Effector CD4-positive, alpha-beta T cell (primary cell): ENCODE measurements at places on chromosomes 5 and 9.

GRCh38 chr5:140806834-140807775 is at the start of gene PCDHA4:
TSS of gene PCDHA4 (plus strand) at chr5:140807068.
- DNase-seq = no peak

DNA sequence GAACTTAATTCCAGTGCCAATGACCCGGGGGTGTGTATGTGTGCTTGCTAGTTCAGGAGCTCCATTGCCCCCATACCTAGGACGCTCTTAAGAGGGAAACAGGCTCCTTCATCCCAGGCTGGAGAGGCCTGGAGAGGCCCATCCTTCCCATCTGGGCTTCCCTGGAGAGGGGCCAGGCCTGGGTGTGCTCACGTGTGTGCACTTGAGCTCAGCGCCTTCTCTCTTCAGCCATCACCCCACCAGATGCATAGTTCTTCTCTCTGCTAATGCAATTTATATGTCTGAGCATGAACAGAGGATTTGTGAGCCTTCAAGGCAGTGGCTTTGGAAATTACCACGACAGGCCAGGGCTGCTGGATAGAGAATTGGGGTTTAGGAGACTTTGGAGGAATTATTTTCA is 48.6 kb upstream of the SHB start:
- no peak for DNase-seq

- no peak for DNase-seq
Measured at GRCh38 chr5:77029376-77029885, 773 bp upstream of the AGGF1 start.

- no peak for DNase-seq
Measured at GRCh38 chr9:123528501-123528900, 172.5 kb downstream of the CRB2 start.

GRCh38 chr5:133900534-133901270 is 67.7 kb downstream of the C5orf15 start:
- no peak for DNase-seq

DNA sequence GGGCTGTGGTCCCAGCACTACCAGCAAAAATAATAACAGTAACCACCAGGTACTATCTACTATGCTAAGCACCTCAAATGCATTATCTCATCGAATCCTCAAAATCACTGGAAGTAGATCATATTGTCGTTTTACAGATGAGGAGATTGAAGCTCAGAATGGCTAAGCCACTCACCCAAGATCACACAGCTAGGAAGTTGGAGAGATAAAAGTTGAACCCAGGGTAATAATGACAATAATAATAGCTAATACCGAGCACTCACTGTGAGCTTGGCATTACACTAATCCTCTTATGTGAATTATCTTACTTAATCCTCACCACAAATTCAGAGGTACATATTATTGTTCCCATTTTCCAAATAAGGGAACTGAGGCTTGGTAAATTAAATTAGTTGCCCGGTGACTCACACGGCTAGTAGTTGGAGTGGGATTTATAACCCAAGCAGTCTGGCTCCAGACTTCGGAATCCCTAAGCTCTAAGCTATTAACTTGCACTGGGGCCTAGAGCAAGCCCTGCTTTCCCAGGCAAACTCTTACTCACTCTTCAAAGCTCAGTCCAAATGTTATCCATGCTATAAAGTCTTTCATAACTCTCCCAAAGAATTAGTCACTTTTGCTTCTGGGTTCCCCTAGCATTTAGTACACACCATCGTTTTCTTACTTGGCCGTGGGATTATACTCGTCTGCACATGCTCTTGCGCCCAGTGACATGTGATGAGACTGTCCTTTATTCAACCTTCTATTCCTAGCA is 3.8 kb downstream of the ARSI start:
- no peak for DNase-seq

- no peak for DNase-seq
Measured at GRCh38 chr5:179827680-179828079, 7.0 kb downstream of the SQSTM1 start.
